Inflammatory macrophage treated with lipopolysaccharide for 1 hour (primary cell): ENCODE measurements at places on chromosomes 12 and 14.
A peak's percentile ranks its signal among the peaks of the same experiment; 100 is the strongest.

GRCh38 chr12:107822356-107822755 lies 47.9 kb downstream of the ASCL4 start:
- no peak for DNase-seq

DNA sequence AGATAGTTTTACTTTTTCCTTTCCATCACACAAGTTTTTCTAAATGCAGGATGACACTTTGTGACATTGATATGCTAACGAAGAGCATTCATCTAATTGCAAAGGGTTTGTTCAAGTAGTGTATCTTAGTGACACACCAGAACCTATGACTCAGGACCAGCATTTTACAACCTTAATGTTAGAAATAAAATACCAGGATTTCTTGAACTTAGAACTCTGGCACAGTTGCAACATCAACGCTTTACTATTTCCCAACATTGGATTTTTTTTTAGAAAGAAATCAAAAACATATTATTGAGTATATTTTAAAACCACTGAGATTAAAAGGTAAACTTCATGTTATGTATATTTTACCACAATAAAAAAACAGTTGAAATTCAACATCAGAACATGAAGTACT lies 17.9 kb upstream of the PLEKHG6 start:
- DNase-seq = peak; percentile 90

DNA sequence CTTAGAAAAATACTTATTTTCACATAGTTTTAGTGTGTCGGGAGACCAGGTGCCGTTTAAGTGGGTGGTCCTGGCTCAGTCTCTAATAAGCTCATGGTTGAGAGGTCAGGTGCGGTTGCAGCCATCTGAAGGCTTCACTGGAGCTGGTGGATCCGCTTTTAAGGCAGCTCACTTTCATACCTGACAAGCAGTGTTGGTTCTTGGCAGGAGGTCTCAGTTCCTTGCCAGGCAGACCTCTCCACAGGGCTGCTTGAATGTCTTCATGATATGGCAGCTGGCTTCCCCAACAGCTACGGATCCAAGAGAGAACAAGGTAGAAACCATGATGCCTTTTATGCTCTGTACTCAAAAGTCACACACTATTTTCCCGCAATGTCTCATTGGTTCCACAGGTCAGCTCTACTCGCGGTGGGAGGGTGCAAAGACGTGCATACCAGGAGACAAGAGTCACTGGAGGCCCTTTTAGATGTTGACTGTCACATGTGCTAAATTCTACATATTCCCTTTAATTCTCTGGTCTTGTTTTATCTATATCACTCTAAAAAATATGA lies 8.0 kb upstream of the ZDHHC17 start:
- DNase-seq = no peak

- peak; percentile 75 for DNase-seq
Measured at GRCh38 chr14:75170772-75171171, 5.6 kb downstream of the TMED10 start.

- DNase-seq = peak; percentile 90
Measured at GRCh38 chr12:8465301-8465996, 9.7 kb downstream of the CLEC6A start.

DNA sequence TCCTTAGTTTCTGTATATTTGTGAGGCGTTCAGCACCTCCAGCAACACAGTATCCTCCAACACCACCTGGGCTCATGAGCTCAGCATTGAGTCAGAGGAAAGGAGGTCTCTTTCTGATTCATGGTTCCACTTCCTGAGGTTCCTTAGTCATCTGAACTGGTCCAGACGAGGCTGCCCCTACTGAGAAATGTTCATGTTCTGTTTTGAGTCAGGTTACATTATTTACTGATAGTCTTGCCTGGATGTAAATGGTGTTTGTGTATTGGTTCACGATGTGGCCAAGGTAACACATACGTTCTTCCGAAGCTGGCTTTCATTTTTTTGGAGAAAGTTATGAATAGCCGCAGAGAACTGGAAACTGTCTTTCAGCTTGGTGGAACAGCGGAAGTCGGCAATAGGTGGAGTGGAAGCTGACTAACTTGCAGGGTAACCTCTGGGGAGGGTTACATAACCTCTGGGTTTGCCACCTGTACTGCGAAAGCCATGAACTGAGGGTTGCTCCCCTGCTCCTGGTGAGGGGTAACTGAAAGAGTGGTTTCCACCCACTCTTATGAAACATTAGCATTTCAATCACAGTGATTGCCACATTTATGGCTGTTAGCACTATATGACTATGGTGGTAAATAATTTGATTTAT lies 42.2 kb upstream of the MANSC4 start:
- DNase-seq = no peak

DNA sequence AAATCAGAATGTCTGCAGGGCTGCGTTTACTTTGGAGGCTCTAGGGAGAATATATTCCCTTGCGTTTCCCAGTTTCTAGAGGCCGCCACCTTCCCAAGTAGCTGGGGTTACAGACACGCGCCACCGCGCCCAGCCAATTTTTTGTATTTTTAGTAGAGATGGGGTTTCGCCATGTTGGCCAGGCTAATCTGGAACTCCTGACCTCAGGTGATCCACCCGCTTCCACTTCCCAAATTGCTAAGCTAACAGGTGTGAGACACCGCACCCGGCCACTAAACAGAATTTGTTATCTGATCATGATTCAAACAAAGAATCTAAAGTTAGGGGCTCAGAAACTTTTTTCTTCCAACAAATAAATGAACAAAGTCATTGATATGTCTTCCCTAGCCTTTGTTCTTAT lies 114.6 kb downstream of the PPHLN1 start:
- DNase-seq = no peak

- DNase-seq = peak; percentile 45
Measured at GRCh38 chr12:107891967-107892366, 117.5 kb downstream of the ASCL4 start.

GRCh38 chr12:108387771-108388170 lies 48.7 kb upstream of the CMKLR1 start:
- no peak for DNase-seq

- DNase-seq = no peak
Measured at GRCh38 chr14:65373016-65373670, 39.4 kb upstream of the FUT8 start.

DNA sequence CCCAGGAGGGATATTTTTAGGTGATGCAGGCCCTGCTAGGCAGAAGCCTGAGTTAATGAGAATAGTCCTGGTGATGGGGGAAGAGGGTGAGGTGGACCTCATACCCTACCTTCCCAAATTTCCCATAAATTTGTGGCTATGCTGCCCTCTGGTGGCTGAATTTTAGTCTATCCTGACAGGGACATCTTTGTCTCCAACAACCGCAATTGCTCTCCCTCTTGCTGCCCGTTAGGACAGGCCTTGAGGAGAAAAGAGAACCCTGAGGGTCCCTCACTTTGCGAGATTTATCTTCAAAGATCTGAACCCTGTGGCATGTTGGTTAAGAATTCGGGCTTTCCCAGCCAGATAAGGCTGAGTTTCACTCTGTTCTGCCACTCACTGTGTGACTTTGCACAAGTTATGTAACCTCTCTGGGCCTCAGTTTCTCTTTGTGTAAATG lies 9.8 kb upstream of the ZNF385A start:
- DNase-seq = peak; percentile 39

- peak; percentile 95 for DNase-seq
Measured at GRCh38 chr12:124454735-124455134, 112.7 kb downstream of the NCOR2 start.

DNA sequence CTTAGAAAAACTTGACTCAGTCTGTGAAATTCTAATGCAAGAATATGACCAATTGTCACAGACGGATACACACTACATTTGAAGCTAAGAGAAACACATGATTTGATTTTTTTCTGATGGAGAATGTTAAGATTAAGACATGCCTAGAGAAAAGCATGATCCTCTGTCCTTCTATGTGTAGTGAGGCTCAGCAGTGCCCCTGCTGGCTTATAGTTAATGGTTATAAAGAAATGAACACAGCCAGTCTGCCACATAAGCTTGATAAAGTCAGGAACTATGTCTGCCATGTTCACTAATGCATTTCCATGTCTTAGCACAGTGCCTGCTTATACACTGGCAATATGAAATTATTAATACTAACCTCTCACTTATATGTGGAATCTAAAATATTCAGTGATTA lies 168.1 kb upstream of the DAAM1 start:
- DNase-seq = peak; percentile 6

DNA sequence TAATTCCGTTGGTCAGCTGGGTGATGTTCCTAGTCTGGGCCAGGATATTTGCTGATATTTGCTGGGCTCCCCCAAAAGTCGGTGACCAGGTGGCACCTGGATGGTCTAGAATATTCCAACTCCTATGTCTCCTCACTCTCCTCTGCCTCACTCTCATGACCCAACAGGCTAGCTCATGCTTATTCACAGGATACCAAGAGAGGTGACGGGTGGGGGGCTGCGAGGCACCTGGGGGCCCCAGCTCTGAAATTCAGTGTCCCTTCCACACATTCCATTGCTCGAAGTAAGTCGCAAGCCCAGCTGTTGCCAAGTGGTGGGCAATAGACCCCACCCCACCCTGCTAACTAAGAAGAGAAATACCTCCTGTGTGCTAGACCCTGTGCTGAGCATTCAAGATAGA lies 67.7 kb downstream of the C14orf132 start:
- no peak for DNase-seq

DNA sequence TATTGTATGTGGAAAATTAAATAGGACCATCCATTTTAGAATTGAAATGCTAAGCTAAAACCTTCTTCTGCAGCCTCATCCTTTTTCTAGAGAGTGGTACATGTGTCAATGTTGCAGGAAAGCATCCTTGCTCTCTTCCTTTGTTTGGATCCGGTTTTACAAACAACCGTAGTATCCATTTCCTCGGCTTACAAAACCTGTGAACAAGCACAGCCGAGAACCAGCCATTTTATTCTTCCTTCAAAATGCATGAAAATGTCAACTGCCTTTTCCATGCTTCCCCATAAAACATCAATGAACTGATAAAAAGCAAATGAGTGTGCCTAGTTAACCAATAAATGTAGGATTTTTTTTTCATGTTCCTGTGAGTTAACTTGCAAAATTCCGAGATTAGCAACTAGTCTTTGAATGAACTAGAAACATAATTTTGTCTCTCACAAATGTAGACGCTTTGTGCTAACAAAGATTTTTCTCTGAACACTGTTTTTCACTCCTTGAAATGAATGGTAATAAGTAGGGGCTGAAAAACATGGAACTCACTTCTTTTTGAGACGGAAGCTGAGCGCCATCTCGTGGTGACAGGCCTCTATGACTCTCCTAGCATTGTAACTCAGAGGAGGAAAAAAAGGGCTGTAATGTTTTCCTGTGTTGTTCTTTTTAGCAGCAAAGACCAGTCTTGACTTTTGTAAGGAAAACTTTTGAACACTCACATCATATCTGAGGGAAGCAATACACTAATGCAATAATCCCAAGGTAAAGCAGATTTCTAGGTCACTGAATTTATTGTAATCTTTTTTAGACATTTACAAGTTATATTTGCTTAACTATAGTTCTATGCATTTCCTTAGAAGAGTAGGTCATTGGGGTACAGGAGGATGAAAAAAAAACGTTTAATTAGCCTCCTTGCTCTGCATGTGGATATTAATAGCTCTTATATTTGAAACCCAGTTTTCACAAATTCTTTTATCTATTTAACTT lies 157.4 kb upstream of the FOXG1 start:
- peak; percentile 81 for DNase-seq

DNA sequence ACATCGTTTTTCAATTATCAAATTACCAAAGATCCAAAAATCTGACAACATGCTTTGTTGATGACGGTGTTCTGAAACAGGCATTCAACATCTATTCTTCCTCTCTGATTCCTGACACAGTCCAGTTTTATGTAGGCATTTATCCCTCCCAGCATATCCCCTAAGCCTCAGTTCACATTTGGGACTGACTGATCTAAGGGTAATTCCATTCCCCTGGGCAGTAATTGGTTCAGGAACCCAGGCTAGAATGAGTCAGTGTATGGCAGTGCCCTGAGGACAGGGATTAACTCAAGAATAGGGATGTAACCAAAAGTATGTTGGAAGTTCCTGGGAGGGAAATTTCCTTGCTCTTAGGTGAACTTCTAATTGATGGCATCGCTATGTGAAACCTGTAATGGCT lies 10.3 kb upstream of the PCNX1 start:
- DNase-seq = no peak

- no peak for DNase-seq
Measured at GRCh38 chr14:89212386-89213235, 204.4 kb downstream of the FOXN3 start.

DNA sequence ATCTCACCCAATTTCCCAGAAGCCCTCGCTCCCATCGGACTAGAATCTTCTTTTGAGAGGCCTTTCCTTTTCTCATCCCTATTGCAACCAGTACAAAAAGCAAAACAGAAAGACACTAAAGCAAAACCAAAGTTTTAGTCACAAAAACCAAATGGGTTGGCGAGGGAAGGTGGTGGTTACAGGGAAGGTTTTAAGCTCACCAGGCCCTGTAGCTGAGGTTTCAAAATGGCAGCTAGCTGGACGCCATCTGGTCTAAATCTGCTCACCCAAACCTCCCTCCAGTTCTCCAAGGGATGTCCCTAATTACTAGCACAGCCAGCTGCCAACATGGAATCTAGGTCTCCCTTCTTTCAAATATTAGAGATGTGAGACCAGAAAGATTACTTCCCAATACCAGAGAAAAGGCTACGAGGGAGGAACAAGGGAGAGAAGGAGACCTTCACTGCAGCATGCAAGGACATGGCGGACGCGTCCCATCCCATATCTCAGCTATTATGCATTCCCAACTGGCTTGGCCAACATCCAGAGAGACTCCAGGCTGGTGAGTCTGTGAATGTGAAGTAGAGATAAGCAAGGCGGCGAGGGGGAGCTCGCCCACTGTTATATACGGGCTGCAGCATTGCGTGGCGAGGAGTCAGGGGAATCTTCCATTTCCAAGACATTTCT lies 70.8 kb downstream of the DPF3 start:
- no peak for DNase-seq

- no peak for DNase-seq
Measured at GRCh38 chr14:95340201-95340697, 20.5 kb upstream of the CLMN start.

DNA sequence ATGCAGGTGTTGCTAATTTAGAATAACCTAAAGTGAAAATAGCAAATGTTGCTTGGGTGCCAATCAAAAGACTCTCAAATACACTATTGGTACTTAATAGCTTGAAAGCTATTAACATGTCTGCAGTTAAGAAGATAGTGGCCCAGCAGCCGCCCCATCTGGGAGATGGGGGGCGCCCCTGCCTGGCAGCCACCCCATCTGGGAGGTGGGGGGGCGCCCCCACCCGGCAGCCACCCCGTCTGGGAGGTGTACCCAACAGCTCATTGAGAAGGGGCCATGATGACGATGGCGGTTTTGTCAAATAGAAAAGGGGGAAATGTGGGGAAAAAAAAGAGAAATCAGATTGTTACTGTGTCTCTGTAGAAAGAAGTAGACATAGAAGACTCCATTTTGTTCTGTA lies 923.1 kb upstream of the MDGA2 start:
- no peak for DNase-seq

GRCh38 chr12:55926738-55927587 lies 731 bp downstream of the PYM1 start:
- DNase-seq = peak; percentile 80

GRCh38 chr12:56833780-56834179 lies 70.7 kb downstream of the HSD17B6 start:
- no peak for DNase-seq
